A549 (cell line): ENCODE measurements at places on chromosomes 4 and X.

DNA sequence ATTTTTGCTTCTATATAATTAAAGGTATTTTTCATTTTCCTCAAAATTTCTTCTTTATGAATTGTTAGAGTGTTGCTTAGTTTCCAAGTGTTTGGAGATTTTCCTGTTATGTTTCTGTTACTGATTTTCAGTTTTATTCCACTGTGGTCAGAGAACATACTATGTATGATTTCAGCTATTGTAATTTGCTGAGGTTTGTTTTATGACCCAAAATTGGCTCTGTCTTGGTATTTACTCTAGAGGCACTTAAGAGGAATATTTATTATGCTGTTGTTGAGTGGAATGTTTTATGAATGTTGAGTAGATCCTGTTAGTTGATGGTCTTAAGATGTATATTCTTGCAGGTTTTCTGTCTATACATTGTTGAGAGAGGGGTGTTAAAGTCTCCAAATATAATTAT, 263.5 kb downstream of the PABPC4L start:
- no peak for DNase-seq

DNA sequence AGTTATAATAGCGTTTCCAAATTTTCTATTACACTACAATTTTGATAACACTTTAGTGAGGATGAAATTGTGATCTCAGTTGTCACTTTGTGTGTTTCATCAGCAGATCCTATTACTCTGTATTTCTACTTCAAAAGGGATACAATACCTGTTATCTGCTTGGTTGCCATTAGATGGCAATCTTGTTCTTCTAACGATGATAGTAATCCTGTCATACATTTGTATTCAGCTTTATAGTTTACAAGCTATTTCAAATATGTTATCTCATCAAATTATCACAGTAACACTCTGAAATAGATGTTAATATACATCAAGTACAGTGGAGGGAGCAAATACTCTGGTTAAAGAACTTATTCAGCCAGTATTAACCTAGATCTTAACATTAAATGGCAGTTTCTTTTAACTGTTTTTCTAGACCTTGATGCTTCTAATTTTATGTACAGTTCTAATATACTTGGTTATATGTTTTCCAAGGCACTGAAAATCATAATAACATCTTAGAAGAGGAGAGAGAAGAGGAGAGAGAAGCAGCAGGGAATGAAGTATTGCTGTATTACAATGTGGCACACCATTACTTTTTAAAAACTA, 292.0 kb downstream of the CCSER1 start:
- peak; percentile 33 for DNase-seq

DNA sequence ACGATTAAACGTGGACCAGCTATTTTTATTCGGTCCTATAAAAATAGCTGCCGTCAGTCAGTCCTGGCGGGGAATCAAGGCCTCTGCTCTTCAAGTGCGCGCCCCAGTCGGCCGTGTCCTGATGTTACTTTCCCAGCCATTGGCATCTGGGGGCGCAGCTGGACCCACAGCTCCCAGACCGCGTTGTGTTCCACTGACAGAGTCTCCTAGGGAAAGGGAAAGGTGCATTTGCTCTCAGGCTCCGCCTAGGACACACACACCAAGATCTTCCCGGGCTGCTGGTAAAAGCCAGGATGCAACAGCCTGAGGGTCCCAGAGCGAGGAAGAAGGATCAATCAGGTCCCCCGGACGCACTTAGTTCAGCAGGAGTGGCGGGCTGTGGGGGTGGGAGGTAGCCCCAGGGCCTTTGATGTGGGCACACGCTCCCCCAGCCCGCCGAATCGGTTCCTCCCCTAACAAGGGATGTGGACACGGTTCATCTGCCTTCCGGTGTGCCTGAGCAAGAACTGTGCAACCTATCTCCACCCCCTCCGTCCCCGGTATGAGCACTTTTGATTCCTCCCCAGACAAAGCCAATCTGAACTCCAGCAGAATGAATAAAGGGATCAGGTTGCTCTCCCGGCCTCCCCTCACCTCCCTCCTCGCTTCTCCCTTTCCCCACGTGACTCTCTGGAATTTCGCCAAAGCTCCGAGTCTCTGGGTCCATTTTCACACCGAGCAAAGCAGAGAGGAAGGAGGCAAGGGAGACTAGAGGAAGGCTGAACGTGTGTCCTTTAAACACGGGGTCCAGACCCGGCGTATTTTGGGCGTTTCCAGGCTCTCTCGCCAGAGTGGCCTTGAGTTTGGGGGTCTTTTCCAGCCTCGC, 626 bp upstream of the FRAS1 start:
- peak; percentile 80 for DNase-seq

DNA sequence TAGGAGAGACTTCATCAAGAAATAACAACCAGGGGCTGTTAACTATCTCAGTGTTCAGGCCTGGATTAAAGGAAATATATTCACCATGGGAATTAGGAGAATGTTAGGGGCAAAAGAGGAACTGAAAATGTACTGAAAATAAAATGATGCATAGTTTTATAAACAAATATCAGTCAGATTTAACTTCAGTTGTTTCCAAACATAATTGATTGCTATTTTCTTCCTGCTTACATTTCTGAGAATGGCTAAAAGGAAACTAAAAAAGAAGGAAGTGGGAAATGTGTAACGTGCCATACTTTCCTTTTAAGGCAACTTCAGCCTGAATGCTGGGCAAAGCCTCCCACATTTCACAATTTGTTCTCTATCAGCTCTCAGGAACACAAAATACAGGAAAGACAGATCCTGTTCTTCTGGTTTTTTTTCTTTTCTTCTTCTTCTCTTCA, 178.1 kb downstream of the MAML3 start:
- DNase-seq: no peak

- DNase-seq: no peak
Measured at GRCh38 chr4:164304101-164304639, 449.8 kb upstream of the SMIM31 start.

DNA sequence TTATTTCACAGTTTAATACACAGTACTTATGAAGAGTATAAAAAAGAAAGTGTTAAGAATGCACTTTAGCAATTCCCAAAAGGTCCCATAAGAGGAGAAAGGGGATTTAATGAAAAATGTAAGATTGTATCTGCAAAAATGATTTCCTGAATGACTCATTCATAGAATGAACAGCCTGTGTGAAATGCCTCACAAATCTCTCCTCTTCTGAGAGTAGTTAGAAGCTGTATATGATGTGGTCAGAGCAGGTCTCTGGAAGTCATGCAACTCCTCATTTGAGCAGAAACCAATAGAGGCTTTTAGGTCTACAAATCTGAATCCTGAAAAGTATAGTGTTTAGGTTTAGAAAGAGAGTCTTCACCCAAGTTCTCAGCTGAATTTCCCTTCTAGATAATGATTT, 381.3 kb upstream of the INTU start:
- DNase-seq: no peak

DNA sequence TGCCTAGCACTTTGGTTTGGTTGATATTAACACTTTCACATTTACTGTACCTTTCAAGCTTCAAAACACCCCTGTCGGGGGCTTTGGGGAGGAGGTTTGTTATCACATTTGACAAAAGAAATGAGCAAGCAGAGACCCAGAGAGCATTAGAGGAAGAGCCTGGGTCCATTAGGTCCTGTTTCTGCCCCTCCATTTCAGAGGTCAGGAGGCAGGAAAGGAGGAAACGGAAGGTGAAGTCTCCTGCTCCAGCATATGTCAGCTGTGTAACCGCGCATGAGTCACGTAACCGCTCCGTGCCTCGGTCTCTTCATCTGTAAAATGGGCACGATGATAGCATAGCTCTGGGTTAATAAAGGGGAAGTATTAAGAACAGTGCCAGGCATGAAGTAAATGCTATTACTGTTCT, 201.9 kb upstream of the BCOR start:
- DNase-seq: no peak

GRCh38 chrX:153517423-153517822, at the start of gene ATP2B3:
Gene ATP2B3 (plus strand): TSS chrX:153517642. CDS start chrX:153536248, 18,606 bp downstream.
- DNase-seq: no peak

DNA sequence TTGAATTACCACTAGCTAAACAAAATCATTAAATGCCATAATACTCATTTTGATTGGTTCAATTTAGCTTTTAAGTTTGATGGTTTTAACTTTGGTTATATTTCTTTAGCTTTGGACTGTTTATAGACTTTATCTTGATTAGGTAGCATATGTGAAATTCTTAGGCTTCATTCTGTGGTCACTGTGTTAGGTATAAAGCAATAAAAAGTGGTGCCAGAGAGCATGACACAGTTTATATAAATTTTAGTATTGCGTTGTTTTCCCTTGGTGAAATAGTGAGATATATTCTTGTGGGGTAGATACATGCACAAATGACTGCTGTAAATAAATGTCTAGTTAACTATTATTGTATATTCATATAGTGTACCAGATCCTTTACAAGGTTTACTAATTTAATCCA, 474.2 kb upstream of the GRID2 start:
- DNase-seq: no peak

DNA sequence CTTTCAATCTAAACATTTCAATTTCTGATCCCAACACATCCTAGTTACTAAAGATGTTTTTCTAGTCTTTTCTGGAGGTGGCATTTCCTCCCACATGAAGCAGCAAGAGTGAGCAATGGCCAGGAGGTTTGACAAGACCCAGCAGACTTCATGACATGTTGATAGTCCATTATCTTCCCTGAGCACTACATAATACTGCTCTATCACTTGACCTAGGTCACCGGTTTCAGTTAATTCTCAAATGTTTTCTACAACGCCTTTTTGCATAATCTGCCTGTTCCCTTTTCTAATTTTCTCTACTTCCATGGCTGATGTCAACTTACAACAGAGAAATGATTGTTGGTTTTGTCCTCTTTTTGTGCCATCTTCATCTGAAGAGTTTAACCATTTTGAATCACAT, 62.0 kb upstream of the GPRIN3 start:
- no peak for DNase-seq

- no peak for DNase-seq
Measured at GRCh38 chr4:188554413-188554812, 415.2 kb downstream of the TRIML1 start.

GRCh38 chr4:108601106-108601505, 19.3 kb upstream of the RPL34 start:
- no peak for DNase-seq

DNA sequence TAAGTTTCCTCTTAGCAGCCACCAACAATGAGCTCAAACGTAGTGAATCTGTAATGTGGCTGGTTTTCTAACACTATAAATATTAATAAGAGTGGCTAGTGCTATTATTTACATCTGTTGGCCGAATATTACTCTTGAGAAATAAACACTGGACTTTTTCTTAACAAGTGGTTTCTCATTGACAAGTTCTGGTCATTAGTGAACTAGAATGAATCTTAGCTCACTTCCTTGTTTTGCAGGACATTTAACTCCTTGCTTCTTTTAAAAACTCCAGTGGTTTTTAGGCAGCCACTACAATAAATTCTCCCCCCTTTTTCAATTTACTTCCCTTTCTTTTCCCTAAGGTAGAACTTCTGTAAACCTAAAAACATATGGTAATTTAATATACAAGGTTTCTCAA, 177.2 kb downstream of the ARAP2 start:
- no peak for DNase-seq

GRCh38 chrX:69027181-69028005, 137.9 kb downstream of the PJA1 start:
- DNase-seq: no peak

- no peak for DNase-seq
Measured at GRCh38 chrX:17459661-17460060, 84.7 kb downstream of the NHS start.

- DNase-seq: no peak
Measured at GRCh38 chrX:48779399-48779798, 7.0 kb upstream of the GATA1 start.
